ENCODE measurements at places on chromosomes 1 and 21. TPM values are rescaled to one million over a fixed set of nuclear protein-coding genes. Genes with fewer than 3 reads are reported as not detected.

- no peak overlapping the region for H3K4me3 ChIP-seq
- H3K4me1 ChIP-seq = no peaks in the 10 kb centered on the region
- no peak overlapping the region for H3K27ac ChIP-seq
- DNase-seq = no peak
- peaks cover 29% of the 10 kb centered on the region for H3K27me3 ChIP-seq
- H3K36me3 ChIP-seq = no peaks in the 10 kb centered on the region
Measured at GRCh38 chr1:17886838-17887441, 131.8 kb downstream of the ACTL8 start.

GRCh38 chr1:202018468-202019234 is 8.3 kb downstream of the ELF3 start:
- no peak for DNase-seq
- no peaks in the 10 kb centered on the region for H3K27me3 ChIP-seq
- no peak overlapping the region for H3K27ac ChIP-seq
- no peaks in the 10 kb centered on the region for H3K36me3 ChIP-seq
- peaks cover 6% of the 10 kb centered on the region for H3K4me1 ChIP-seq
- no peak overlapping the region for H3K4me3 ChIP-seq

DNA sequence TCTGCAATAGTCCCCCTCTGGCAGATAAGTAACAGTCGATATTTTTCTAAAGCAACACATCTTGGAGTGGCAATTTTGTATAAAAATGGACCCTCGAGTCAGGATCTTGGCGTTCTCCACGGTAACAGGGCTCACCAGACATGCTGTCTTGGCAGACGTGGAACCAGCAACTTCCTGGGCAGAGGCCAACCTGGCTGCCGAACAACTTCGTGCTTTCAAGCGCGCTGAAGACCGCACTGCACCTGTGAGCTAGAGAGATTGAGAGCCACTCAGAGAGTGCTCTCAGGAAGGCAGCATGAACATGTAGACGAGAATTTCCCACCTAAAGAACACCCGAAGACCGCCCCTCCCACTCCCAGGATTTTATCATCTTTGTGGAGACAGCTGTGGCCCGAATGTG is 7.3 kb downstream of the C1orf174 start:
- no peak overlapping the region for H3K27ac ChIP-seq
- H3K4me1 ChIP-seq = peaks cover 32% of the 10 kb centered on the region
- H3K4me3 ChIP-seq = no peak overlapping the region
- no peaks in the 10 kb centered on the region for H3K27me3 ChIP-seq
- peaks cover 25% of the 10 kb centered on the region for H3K36me3 ChIP-seq

GRCh38 chr1:109786531-109787021 is 22.9 kb upstream of the EPS8L3 start:
- peaks cover 69% of the 10 kb centered on the region for H3K4me1 ChIP-seq
- H3K4me3 ChIP-seq = no peak overlapping the region
- no peaks in the 10 kb centered on the region for H3K27me3 ChIP-seq
- H3K27ac ChIP-seq = no peak overlapping the region
- no peaks in the 10 kb centered on the region for H3K36me3 ChIP-seq

- H3K4me1 ChIP-seq = peaks cover 21% of the 10 kb centered on the region
- DNase-seq = no peak
Measured at GRCh38 chr1:115237023-115237422, 101.0 kb downstream of the NGF start.

DNA sequence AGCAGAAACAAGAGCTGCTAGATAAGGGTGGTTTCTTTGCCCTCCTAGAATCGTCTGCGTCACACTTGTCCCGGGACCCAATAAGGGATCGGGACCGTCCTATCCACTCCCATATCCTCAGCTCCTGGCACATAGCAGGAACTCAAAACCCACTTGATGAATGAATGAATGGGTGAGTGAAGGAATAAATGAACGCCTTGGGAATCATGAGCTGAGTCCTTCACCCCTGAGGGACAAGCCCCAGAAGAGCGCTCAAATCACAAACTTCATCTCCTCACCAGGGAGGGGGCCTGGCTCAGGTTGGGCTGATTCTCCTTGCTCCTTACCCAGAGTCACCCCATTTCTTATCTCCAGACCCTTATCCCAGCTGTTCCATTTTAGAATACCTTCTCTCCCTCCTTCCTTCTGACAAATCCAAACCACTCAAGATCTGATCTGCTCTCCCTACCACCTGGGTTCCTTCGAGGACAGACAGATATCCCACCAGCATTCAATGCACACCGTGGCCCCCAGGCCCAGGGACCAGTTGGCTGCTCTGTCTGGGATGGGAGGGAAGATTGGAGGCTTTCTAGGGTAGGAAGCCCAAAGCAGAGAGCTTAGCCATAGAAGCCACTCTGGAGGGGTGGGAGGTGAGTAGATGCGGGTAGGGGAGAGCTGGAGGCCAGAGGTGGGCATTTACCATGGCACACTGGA is 643 bp upstream of the MOB3C start:
- H3K4me3 ChIP-seq = peak overlapping the region; percentile 88
- H3K27me3 ChIP-seq = no peaks in the 10 kb centered on the region
- H3K27ac ChIP-seq = peak overlapping the region; percentile 94

GRCh38 chr1:1282998-1283397 is 2.8 kb downstream of the SCNN1D start:
- no peaks in the 10 kb centered on the region for H3K4me1 ChIP-seq
- no peak overlapping the region for H3K4me3 ChIP-seq
- no peak for DNase-seq
- no peak overlapping the region for H3K27ac ChIP-seq
- H3K36me3 ChIP-seq = no peaks in the 10 kb centered on the region

DNA sequence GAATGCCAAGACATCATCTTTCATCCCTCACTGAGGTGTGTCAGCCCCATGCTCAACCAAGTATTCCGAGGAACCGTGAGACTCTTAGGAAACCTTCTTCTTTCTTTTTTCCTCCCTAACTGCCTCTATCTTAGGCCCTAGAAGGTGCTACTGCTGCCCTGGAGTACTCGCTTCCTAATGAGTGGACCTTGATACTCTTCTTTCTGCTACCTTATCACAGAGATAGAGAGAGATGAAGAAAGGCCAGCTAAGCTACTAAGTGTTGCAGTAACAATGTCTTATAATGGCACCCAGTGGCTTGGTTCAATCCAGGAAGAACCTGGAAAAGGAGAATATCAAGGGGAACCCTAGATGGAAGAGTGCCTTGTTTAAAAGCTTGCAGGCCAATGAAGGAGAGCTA is 86.6 kb downstream of the KIRREL1 start:
- no peaks in the 10 kb centered on the region for H3K27me3 ChIP-seq
- H3K4me1 ChIP-seq = peaks cover 27% of the 10 kb centered on the region
- peak overlapping the region; percentile 71 for H3K27ac ChIP-seq
- DNase-seq = no peak
- H3K36me3 ChIP-seq = peaks cover 36% of the 10 kb centered on the region

GRCh38 chr1:219664310-219665029 is 51.6 kb upstream of the ZC3H11B start:
- H3K27me3 ChIP-seq = no peaks in the 10 kb centered on the region
- H3K4me3 ChIP-seq = no peak overlapping the region
- no peak overlapping the region for H3K27ac ChIP-seq

DNA sequence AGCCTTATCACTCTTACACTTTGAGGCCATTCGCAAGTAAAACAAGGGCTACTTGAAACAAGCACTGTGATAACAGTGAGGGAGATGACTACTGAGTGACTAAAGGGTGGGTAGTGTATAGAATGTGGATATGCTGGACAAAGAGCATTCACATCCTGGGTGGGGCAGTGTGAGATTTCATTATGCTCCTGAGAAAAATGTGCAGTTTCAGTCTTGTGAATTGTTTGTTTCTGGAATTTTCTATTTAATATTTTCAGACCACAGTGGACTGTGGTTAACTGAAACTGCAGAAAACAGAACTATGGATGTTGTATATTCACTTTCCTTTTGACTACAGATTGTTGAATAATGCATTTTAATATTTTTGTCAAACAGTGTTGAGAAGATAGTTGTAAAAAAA is 25.1 kb upstream of the B3GALT2 start:
- H3K36me3 ChIP-seq = peaks cover 42% of the 10 kb centered on the region
- peak overlapping the region; percentile 67 for H3K27ac ChIP-seq
- no peak for DNase-seq
- H3K4me1 ChIP-seq = peaks cover 23% of the 10 kb centered on the region
- no peaks in the 10 kb centered on the region for H3K27me3 ChIP-seq
- no peak overlapping the region for H3K4me3 ChIP-seq

DNA sequence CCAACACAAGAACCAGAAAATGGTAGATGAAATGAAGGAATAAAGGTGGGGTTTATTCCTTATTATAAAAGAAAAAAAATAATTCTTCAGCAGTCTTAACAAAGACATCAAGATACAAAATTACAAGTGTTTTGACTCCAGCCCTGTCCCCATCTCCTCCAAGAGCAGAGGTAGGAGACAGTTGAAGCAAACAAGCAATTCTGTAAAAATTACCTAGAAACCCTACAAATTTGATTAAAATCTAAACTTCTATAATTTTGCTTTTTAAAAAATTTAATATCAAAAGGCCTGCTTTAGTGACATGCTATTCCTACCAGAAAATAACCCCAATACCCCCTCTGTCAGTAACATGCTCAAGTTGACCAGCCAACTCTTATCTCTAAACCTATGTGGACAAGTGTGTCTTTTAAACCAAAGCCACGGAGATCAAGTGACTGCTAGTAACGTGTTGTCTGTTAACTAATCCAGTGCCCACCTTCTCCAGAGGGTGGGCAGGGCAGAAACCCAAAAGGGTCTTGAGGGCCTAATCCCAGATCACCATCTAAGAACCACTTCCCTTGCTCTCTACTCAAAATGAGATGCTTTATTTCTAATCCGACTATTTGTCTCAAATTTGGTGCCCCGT is 8.4 kb downstream of the GLUL start:
- peaks cover 47% of the 10 kb centered on the region for H3K36me3 ChIP-seq
- no peak for DNase-seq
- no peak overlapping the region for H3K27ac ChIP-seq
- H3K27me3 ChIP-seq = no peaks in the 10 kb centered on the region

- peaks cover 10% of the 10 kb centered on the region for H3K4me1 ChIP-seq
- no peak for DNase-seq
Measured at GRCh38 chr1:58251430-58252073, 295.0 kb downstream of the OMA1 start.

DNA sequence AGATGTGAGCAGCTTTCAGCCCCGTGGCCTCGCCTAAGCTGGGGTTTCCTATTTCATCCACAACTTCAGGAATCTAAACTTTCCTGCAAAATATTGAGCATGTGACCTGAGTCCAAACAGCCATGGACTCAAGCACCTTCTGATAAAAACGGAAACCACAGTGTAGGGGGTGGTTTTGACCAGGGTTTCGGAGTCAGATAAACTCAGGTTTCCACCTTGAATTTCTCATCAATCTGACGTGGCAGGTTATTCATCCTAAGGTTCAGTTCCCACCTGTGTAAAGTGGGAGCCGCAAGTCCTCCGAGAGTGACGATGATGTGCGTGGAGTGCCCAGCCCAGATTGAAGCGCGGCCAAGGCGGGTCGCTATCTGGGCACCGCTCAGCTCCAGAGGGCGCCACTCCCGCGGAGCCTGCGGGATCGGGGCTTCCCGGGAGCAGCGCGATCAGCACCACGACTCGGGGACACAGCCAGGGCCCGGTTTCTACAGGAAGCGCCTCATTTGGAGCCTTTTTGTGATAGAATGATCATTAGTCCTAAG is 871 bp upstream of the ETS2 start:
- peak overlapping the region; percentile 4 for H3K27ac ChIP-seq
- no peak for DNase-seq
- no peaks in the 10 kb centered on the region for H3K36me3 ChIP-seq
- no peaks in the 10 kb centered on the region for H3K27me3 ChIP-seq

The MROH7 gene
- total RNA-seq = not detected

The SPOCD1 gene
- total RNA-seq = 7.3 TPM

The KCND3 gene
- 0.77 TPM for total RNA-seq
